ENCODE measurements at places on chromosomes 12 and 14.

DNA sequence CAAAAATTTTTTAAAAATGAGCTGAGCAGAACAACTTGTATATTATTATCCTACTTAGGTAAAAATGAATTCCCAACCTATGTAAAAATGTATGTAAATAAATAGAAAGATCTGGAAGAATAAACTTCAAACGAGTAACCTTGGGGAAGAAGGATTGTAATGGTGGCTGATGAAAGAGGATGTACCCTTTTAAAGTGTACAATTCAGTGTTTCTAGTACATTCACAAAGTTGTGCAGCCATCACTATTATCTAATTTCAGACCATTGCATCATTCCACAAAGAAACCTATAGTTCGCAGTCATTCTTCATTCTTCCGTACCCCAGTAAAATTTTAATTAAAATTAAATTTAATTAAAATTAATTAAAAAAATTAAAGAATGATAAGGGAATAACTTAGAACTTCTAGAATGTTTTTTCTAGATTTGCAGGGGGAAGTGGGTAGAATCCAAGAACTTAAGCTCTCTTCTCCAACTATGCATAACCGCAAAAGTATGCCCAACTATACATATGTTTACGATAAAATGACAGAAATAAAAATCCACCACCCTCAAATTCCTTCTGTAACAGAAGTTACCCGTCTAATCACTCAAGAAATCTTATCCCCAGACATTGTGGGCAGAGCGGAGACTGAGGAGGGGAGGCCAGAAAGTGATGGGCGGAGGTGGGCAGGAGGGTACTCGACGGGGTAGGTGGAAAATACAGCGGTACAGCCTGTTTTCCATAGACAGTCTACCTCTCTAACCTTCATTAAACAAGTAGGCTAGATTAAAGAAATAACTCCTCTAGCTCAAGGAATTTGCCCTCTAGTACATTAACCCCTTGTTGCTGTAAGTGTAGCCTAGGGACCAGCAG lies 921 bp downstream of the DEPDC4 start:
- DNase-seq = no peak

- no peak for DNase-seq
Measured at GRCh38 chr12:67382241-67382871, 113.2 kb downstream of the CAND1 start.

- DNase-seq = no peak
Measured at GRCh38 chr12:119005913-119006312, 24.6 kb downstream of the SRRM4 start.

- no peak for DNase-seq
Measured at GRCh38 chr12:76346798-76347420, 1.3 kb downstream of the BBS10 start.

GRCh38 chr12:116236148-116236731 lies 41.3 kb downstream of the MED13L start:
- DNase-seq = peak; percentile 29

DNA sequence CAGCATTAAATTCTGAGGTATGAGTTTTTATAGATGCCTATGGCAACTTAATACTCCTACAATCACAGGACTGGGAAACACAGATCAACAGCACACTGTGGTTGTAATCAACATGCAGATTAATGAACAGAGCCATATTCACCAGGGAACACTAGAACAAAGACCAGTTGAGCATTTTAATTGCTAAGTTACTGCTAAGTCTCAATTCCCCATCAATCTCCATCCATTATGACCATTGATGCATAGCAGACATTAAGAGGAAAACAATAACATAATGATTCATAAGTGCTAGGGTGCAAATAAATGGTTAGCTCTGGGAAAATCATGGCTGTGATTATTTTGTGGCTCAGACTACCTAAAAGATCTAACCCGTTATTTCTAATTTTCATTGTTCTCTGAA lies 505.6 kb downstream of the TRHDE start:
- DNase-seq = no peak

DNA sequence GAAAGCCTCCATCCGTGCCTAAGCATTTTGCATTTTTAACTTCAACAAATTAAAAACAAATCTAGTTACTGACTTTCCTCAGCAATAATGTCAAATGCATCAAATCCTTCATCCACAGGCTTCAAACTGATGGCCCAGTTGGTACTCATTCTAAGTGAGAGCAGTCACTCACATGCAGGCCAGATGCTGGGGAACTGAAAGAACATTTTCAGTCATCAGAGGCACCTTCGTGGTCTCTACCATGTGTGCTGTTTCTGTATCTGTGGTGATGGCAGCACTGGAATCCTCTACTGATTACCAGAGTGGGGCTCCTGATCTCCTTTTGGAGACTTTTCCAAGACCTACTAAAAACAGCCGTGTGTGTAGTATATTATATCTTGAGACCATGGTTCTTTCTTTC lies 145.2 kb downstream of the PRIMA1 start:
- DNase-seq = no peak

DNA sequence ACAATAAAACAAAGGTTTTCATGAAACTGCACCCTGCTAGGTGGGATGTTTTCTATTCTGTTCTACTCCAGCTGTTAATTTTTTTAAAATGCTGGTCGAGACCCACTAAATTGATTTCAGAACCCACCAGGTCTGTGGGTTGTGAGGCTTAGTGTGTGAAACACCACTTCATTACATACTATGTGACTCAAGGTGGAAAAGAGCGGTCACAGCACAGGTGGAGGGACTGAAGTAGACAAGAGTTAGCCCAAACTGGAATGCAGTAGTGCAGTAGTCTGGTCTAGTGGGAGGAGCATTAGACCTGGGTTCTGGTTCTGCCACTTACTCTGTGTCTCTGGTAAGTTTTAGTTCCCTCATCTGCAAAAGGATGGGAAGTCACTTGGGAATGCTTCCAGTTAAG lies 12.2 kb downstream of the DDX55 start:
- no peak for DNase-seq

DNA sequence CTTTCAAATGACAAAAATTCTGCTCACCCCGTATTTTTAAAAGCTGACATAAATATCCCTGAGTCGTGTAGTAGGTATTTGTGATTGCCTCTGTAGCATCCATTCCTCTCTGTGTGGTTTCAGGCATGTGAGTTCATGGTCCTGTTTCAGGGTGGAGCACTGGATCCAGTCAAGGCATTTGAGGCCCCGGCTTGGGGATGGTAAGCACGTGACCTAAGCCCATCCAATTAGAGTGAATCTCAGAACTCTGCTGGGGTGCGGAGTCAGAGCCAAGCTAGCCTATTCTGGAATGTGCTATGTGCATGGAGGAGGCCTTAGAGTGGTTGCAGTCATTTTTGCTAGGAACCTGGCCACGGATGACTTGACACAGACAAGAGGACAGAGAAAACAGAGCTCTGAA lies 4.3 kb upstream of the CSRP2 start:
- DNase-seq = no peak

GRCh38 chr14:73313151-73313550 lies 75.8 kb downstream of the PAPLN start:
- DNase-seq = no peak

DNA sequence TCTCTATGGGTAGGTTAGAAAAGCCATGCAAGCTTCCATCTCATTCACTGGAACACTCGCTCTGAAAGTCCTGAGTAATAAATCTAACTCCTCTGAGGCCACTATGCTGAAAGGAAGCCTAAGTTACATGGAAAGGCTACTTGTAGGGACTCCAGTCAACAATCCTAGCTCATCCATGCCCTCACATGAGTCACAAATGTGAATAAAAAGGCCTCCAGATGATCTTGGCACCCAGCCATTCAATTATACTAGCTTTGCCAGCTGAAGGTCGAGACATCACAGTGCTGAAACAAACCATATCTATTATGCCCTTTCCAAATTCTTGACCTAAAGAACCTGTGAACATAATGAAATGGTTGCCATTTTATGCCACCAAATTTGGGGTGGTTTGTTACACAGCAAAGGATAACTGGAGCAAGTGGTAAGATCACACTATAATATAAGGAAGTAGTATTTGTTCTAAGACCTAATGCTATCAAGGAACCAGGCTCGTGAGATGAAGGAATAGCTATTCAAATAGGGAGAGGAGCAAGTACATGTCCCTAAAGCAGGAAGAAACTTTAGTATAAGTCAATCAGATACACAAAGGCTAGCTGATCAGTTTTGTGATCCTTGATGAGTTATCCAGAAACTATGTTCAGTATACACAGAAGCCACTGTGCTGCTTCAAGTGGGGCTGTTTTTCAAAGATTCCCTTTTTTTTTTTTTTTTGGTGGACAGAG lies 142.1 kb downstream of the MED13L start:
- no peak for DNase-seq

DNA sequence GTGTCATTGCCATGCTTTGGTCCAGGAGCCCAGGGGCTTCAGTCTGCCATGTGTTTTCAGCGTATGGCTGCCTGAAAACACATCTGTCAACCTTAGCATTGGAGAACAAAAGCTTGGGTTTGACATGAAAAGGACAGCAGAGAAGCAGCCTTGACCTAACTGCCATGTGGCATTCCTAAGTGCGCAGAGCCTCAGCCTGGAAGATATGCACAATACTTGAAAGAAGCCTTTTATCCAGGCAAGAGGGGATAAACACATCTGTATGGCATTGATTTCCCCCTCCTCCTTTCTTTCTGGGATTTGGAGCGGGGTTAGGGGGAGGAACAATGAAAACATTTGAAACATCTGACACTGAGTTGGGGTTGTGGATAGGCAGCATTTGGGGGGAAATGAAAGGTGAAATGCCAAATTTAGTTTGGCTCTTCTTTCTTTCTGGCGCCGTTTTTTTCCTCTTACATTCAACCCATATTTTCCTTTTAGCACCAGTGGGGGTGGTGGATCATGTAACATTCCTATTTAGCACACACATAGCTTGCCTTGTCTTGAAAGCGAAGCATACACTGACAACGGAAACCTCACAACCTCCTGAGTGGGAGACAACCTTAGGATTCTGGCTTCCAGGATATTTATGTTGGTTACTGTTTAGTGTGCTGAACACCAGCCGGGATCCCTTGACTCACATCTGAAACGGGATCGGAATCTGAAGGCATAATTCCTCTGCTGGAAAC lies 177.0 kb downstream of the C12orf75 start:
- no peak for DNase-seq

GRCh38 chr14:70002589-70003346 lies 123.6 kb downstream of the SMOC1 start:
- no peak for DNase-seq

- no peak for DNase-seq
Measured at GRCh38 chr14:97290065-97290464, 492.9 kb downstream of the VRK1 start.

DNA sequence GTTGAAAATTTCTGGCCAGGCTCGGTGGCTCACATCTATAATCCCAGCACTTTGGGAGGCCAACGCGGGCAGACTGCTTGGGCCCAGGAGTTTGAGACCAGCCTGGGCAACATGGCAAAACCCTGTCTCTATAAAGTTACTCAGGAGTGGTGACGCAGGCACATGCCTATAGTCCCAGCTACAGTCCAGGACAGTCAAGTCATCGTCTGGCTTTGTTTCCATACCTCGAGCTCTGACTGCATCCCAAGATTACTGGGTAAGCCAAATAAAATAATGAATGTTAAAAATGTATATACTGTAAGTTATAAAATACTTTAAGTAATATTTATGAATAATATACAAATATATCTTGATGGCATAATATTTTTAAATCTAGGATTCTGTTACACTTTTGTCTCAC lies 23.0 kb upstream of the GXYLT1 start:
- DNase-seq = no peak

- DNase-seq = no peak
Measured at GRCh38 chr14:39664646-39665045, 232.4 kb upstream of the FBXO33 start.

- DNase-seq = no peak
Measured at GRCh38 chr14:64515053-64515452, 10.5 kb downstream of the ZBTB1 start.

GRCh38 chr14:57498035-57498434 lies 4.4 kb upstream of the CCDC198 start:
- DNase-seq = no peak

GRCh38 chr12:7152818-7153217 lies 22.6 kb downstream of the CLSTN3 start:
- no peak for DNase-seq

DNA sequence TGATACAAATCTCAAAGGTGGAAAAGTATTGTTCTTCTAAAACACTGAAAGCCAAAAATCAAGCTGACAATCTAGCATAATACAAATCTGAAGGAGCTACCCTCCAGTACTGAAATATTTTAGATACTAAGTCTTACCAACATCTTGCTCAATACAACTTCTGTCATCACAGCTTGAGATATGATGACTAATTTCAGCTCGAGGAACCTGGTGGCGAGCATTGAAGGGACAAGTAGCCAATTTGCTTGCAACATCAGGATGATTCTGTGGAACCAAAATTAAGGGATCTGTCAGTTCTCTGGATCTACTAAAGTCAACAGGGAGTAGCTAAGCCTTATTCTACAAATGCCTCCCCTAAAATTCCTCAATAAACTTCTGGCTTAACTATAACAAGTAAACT lies 10.4 kb downstream of the GTSF1 start:
- no peak for DNase-seq

GRCh38 chr14:59900556-59900955 lies 19.4 kb upstream of the LRRC9 start:
- no peak for DNase-seq

DNA sequence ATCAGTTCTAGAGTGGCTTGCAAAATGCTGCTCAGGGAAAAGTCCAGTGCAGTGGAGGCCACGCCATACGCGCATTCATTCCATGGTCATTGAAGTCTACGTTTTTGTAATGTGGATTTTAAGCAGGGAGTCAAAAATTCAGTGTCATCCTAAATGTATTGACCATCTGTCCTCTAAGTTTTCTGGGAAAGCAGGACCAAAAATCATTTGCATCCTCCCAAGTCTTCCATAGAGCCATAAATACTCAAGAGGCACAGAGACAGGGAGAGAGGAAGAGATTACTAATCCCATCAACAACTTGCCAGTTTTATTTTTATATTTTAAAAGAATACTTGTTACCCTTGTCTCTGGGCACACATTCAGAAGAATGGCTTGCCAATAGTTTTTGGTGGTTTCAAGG lies 36.9 kb downstream of the RHOJ start:
- DNase-seq = no peak

DNA sequence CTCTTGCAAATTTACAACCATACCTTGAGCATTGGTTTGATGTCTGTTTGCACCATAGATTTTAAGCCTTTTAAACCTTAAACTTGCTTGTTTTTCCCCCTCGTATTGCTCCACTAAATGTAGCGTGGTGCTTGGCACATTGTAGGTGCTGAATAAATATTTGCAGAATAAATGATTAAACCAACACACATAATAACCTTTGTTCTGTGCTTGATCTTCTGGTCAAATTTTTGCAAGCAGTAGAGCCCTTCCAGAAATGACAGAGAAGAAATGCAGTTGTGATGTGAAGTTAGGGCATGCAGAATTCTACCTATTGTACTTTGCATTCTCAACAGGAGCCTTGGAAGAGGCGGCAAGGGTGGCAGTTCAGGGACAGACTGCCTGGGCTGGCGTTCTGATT lies 394.4 kb upstream of the TBX3 start:
- no peak for DNase-seq

- no peak for DNase-seq
Measured at GRCh38 chr12:33605757-33606156, 166.1 kb upstream of the SYT10 start.

DNA sequence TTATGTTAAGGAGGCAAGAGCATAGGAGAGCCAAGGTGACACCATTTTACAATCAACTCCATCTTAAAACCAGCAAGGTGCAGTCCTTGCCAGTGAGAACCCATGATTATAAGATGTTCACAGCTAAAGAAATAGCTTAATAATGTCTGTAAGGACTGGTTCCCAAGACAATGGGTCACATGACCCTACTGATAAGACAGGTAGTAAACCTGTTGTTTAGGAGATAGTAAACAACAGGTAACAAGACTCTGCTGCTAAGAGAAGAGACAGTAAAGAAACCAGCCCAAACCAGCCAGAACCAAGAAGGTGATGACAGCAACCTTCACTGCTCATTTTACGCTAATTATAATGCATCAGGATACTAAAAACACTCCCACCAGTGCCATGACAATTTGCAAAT lies 23.2 kb upstream of the BCAT1 start:
- no peak for DNase-seq
